ENCODE measurements at places on chromosomes 5 and 9.

DNA sequence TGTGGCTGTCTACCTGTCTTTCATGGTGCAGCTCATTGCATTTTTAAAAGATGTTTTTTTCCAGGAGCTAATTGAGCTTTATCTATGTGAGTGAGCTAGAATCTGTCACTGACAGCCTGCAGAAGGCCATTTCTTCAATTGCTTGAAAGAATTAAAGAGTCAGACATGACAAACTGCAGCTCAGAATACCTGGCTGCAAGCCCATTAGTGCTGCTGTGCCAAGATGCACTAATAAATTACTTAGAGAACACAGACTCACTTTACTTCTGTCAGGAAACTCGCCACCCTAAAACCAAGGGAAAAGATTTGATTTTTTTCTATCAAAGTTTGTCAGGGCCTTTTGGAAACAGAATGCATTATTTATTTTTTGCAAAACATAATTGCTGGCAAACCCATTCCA lies 368.3 kb downstream of the CAAP1 start:
- no peak for DNase-seq

DNA sequence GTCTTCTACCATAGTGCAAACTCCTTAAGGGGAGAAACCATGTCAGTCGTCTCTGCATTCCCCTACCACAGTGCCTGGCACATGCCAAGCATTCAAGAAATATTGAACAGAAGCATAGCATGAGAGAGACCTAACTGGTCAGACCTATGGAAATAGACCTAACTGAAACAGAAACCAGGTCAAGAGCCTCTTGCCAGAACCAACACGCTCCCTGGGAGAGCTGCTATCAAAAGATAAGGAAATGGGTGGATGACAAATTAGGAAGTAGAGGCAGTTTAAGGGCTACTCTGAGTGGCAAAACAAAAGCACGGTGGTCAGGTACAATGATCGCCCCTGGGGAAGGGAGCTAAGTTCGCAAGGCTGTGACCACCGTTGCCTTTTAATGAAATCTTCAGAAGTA lies 66.0 kb upstream of the SMIM15 start:
- no peak for DNase-seq

DNA sequence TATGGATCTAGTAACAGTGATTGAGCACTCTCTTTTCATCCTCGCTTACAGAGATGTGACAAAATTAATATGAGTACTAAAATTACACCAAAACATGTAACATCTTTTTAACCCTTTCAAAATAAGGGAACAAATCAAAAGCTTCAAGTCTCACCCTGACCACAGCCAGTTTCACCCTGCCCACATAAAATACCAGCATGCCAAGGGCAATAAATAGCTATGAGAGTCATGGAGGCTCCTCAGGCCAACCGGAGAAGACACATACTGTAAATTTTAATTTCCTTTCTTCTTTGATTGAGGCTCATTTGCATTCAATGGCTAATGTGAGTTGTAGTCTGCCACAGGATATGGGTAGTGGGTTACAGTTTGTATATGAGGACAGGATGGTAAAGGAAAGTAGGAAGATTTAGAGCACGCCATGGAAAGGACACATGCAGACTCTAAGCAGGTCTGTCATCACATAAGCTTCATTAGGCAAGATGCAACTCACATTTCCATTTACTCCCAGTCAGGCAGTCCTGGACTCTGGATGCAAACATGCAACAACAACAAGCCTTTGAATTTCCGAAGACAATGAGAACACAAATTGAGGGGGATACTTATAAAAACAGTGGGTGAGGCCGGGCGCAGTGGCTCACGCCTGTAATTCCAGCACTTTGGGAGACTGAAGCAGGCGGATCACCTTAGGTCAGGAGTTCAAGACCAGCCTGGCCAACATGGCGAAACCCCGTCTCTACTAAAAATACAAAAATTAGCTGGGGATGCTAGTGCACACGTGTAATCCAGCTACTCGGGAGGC lies 11.3 kb downstream of the IL4 start:
- no peak for DNase-seq

- no peak for DNase-seq
These were observed 16.1 kb upstream of the ZNF462 start for GRCh38 chr9:106846857-106847256.

DNA sequence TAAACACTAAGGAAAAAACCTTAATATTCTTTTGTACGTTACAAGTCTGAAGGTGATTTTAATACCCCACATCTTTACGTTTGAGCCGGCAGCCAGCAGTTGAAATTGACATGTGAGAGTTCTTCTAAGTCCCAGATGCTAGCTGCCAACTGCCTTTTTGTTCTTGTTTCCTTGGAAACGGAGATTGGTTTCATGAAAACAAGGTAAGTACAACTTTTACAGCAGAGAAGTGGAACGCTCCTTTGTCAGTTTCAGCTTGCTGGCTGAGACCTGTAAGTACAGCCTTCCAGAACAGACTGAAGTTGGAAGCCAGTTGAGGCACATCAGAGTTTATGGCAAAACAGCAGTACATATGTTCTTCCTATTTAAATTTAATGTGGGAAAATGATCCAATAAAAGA lies 1018.4 kb upstream of the ARRDC3 start:
- DNase-seq: peak; percentile 30

- DNase-seq: no peak
These were observed 18.6 kb upstream of the SLC6A19 start for GRCh38 chr5:1182633-1183423.

GRCh38 chr9:137820161-137820855 lies 57.3 kb upstream of the CACNA1B start:
- no peak for DNase-seq

GRCh38 chr9:10274988-10275387 lies 337.8 kb downstream of the PTPRD start:
- DNase-seq: no peak

- no peak for DNase-seq
These were observed 30.9 kb upstream of the PPP1R26 start for GRCh38 chr9:135448663-135449100.

DNA sequence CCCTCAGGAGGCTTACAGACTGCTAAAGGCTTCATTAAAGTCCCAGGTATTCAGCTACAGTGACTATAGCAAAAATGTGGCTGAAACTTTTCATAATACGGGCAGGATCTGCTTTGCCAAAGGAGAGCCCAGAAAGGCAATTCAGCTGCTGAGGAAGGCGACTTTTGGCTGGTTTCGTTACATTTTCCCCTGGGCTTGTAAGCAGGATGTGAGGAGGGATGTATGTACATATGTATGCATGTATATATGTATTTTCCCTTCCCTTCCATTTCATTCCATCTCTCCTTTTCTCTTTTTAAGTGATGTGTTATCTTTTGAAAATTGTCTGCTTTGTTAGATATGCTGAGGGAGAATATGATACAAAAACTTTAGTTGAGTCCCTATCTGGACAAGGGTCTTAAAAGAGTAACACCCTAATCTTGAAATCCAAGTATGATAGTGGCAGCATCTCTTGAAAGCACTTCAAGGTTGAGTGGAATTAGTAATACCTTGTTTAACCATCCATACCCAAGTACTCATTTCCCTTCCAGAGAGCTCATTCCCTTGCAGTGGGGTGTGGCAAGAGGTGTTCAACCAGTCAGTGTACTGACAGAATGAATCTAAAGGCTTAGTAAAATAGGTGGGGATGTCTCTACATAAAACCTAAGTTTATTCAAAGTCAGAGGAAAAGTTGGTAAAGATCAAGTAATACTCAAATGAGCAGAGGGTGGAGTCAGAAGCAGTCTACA lies 28.7 kb downstream of the RAD1 start:
- peak; percentile 27 for DNase-seq

DNA sequence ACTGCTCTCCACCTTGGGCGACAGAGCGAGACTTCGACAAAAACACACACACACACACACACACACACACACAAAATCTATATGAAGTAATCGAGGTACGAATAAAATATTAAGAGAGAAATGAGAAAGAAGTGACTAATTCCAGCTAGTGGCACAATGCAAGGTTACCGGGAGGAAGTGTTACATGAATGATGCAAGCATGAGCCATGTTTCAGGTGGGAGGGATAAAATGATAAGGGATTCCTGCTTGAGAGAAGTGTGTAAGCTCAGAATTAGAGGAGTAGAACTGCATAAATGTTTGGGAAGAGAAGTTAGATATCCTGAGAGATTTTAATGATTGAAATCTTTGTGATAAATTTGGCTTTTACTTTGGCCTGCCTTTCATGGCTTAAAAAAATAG lies 18.8 kb downstream of the HAPLN1 start:
- no peak for DNase-seq

- no peak for DNase-seq
These were observed 296.7 kb downstream of the CSNK1G3 start for GRCh38 chr5:123808461-123809380.

DNA sequence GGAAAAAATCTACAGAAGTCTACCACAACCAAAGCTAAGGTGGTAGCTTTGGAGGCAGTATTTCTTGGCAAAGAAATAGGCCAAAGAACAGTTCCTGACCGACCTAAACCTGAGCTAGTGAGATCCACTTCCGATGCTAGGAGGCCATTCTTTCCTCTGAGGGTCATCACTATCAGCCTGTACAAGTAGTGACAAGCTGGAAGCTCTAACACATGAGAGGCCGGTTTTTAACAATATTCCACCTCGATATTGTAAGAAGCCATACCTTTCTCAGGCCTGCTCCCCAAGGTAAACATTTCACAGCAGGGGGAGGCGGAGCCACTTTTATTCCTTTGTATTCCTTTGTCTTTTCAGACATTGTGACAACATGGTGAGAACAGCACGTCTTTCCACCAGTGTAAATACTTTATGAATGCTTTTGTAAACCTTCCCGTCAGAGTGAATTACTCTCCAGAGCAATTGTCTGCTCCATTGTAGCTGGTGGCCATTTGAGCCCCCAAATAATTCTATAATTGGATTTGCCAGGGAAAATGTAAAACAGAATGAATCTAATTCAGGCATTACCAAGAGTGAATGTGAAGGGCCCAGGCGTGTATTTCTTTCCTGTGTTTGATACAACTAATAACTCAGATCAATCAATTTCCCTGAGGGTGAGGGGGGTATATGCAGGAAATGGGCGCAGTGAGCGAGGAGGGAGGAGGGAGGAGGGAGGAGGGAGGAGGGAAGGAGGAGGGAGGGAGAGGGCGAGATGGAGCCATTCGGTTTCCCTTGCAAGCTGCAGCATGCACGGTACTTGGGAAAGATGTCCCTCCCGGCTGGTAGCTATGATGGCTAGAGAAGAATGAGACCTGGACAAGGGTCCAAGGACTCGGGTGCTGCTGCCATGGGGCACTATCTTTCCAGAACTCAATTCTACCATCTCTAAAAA lies 166.6 kb downstream of the CDK5RAP2 start:
- DNase-seq: no peak

GRCh38 chr5:95861864-95862561 lies 39.5 kb upstream of the GLRX start:
- no peak for DNase-seq

- DNase-seq: no peak
These were observed 739.8 kb upstream of the PTPRD start for GRCh38 chr9:11352612-11353011.

- DNase-seq: no peak
These were observed 192.2 kb downstream of the DMAC1 start for GRCh38 chr9:7607421-7607820.

GRCh38 chr5:179430193-179431175 lies 85.2 kb upstream of the ADAMTS2 start:
- no peak for DNase-seq

- DNase-seq: no peak
These were observed 178.9 kb upstream of the TUSC1 start for GRCh38 chr9:25857147-25857546.
